ENCODE measurements at places on chromosomes 7 and 10.
A peak's percentile ranks its signal among the peaks of the same experiment; 100 is the strongest.

- DNase-seq = no peak
Observed at GRCh38 chr7:102040569-102040968, 223.1 kb downstream of the CUX1 start.

- DNase-seq = no peak
Observed at GRCh38 chr10:36188461-36188860, 546.4 kb upstream of the FZD8 start.

DNA sequence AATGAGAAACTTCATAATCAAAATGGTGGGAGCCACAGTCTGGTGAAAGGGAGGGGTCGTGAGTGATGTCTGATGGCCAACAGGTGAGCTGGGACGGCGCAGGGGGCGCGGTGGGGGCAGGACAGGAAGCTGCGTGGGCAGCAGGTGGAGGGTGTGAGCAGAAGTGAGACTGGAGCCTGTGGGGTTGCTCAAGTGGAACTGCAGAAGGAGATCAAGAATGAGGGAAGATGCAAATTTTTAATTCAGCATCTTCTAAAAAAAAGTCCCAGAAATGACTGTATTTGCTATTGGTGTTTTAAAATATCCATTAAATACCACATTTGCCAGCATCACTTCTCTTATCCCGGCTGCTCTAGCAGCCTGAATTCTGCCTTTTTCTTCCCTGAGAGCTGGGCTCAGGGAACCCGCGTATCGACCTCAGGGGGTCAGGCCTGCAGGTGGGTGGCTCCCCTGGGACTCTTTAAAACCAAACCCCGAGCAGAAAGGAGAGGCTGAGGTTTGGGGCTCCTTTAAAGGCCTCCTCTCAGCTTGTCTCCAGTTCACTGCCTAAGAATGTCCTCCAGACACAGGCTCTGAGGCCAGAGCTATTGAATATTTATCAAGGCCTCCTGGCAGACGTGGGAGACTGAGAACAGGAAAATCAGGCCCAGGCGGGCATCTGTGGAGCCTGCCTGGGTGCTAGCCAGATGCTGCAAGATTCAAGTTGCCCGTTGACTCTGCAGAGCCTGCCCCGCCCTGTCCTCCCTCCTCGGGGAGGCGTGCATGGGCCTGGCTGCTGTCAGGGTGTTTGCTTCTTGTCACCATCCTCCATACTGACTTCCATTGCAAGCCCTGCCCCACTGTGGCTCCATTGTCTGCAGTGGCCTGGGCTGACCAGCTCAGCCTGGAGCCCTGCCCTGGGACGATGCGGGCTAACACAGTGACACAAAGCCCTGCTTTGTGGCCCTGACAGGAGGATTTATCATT is 53.9 kb downstream of the SYPL1 start:
- peak; percentile 55 for DNase-seq

DNA sequence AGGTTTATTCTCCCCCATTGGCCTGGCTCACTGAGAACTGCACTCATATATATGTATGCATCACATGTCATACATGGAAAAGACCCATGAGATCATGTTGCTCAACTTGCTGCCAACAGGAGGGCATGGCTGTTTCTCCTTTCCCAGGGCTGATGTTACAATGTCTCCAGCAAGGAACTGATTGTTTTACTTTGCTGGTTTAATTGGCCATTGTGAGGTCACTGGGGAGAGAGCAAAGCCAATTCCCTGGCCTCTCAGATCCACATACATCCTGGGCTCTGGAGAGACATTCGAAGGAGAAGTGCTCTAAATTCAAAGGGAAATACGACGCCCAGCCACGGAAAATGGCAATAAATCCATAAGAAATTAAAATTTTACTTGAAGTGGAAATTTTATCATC is 287.8 kb downstream of the WDR11 start:
- no peak for DNase-seq

DNA sequence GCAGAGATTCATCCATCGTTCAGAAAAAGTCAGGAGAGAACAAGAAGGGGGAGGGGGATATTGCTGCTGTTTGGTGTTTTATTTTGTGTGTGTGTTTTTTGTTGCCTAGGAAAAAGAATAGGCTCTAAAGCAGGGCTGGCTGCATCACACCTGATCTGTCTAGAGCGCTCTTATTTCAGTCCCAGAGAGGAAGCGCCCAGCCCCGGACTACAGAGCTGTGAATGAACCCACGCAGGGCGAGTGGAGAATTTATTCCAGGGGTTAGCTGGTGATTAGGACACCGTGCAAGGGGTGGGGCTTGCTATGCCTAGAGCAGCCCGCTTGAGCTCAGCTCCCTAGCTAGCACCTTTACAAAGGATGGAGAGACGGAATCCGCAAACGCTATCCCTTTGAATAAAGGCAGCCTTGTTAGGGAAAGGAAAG is 621 bp upstream of the FAM13C start:
- DNase-seq = no peak

- peak; percentile 15 for DNase-seq
Observed at GRCh38 chr10:96414303-96414702, 55.5 kb upstream of the OPALIN start.

- DNase-seq = no peak
Observed at GRCh38 chr7:107049971-107050532, 5.5 kb downstream of the PRKAR2B start.

- DNase-seq = no peak
Observed at GRCh38 chr7:76395965-76396726, 13.4 kb downstream of the SSC4D start.

GRCh38 chr10:26169466-26169865 is 47.1 kb upstream of the GAD2 start:
- DNase-seq = no peak

- no peak for DNase-seq
Observed at GRCh38 chr7:106731646-106732444, 70.9 kb upstream of the CCDC71L start.

GRCh38 chr7:77330169-77330882 is 85.8 kb downstream of the GSAP start:
- no peak for DNase-seq

DNA sequence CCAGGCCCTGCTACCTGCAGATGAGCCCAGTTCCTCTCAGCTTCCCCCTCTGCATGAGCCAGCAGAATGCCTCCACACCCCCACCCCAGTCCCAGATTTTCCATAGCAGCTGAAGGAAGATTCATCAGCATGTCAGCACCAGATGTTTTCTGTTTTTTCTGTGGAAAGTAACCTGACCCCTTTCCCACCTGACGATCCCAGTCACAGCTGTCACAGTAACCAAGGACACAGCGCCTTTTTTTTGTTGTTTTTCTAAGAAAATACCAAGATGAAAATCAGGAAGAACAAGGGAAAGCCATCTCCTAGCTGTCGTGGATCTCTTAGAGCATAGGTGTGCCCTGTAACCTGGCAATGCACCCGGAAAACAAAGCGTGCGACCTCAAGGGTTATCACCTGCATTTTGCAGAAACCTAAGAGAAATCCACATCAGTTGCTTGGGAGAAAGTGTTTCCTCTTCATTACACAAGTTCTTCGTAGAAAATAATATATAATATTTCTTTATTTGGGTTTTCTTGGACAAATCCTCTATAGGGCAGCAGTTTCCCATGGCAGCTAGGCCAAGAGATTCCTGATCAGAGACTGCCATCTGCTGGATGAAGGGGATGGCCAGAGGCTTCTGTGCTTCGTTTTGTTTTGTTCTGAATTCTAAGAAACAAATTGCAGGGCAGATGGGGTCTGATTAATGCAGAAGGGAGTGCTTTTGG is 401.9 kb downstream of the TNS3 start:
- no peak for DNase-seq

DNA sequence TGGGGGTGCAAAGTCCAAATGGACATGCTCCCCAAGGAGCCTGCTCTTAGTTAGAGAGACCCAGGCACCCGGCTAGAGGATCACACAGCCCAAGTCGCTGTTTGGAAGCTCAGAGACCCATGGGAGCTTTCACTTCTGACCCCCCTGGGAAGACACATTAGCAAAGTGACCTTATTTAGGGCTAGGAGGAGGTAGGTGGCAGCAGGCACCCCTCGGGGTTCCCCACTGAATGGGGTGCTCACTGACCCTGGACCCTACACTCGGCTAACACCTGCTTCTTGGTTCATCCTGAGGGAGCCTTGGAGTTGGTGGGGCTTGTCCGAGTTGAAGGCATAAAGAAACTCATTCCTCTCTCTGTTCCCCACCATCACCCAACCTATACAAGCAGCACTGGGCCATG is 27.1 kb upstream of the HABP2 start:
- peak; percentile 19 for DNase-seq

DNA sequence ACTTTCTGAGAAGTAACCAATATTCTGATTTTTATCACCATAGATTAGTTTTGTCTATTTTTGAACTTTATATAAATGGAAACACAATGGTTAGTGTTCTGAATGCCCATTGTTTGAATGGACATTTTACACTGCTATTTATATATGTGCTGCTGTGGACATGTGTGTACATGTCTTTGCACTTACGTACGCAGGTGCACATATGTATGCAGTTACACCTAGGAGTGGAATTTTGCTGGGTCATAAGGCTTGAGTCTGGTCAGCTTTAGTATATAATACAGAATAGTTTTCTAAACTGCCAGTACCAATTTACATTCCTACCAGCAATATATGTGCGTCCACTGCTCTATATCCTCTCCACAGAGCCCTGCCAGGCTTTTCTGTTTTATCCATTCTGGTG is 24.5 kb upstream of the ZEB1 start:
- DNase-seq = no peak

DNA sequence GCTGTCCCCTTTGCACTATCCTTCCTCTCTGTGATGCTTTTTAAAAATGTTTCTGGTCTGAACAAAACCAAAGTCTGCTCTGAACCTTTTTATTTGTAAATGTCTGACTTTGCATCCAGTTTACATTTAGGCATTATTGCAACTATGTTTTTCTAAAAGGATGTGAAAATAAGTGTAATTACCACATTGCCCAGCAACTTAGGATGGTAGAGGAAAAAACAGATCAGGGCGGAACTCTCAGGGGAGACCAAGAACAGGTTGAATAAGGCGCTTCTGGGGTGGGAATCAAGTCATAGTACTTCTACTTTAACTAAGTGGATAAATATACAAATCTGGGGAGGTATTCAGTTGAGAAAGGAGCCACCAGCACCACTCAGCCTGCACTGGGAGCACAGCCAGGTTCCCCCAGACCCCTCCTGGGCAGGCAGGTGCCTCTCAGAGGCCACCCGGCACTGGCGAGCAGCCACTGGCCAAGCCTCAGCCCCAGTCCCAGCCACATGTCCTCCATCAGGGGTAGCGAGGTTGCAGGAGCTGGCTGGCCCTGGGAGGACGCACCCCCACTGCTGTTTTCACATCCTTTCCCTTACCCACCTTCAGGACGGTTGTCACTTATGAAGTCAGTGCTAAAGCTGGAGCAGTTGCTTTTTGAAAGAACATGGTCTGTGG is 11.4 kb upstream of the CSGALNACT2 start:
- peak; percentile 50 for DNase-seq

DNA sequence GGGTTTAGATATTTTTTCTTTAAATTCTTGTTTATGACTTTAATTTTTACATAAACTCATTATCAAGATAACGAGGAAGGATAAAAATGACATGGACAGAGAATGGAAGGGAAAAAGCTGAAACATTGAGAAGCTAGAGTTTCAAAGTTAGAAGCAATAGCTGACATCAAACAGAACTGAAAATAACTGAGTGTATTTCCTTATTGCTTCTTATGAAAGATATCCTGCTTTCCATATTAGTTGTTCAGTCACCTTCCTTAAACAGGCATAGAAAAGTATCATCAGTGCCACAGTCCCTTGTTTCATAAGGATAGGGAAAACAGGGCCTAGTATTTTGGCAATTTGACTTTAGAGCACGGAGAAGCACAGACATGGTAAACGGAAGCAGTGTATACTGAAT is 460.5 kb upstream of the GHITM start:
- no peak for DNase-seq

GRCh38 chr7:104795086-104795485 is 218.9 kb upstream of the KMT2E start:
- DNase-seq = no peak

DNA sequence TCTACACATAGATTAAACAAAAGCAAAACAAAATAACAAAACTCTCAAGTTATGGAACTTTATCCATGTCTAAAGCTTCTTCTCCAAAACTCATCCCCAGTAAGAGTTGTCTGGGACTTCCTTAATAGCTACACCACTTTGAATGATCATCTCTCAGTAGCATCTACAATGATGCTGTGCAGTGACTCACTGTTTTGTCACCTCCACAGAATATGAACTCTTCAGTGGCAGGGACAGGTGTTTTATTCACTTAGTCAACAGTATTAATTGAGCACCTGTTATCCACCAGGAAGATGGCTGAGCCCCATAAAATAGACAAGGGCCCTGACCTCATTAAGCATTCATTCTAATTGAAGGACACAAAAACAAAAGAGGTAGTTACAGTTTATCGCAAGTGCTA is 350.7 kb downstream of the ELMO1 start:
- no peak for DNase-seq

DNA sequence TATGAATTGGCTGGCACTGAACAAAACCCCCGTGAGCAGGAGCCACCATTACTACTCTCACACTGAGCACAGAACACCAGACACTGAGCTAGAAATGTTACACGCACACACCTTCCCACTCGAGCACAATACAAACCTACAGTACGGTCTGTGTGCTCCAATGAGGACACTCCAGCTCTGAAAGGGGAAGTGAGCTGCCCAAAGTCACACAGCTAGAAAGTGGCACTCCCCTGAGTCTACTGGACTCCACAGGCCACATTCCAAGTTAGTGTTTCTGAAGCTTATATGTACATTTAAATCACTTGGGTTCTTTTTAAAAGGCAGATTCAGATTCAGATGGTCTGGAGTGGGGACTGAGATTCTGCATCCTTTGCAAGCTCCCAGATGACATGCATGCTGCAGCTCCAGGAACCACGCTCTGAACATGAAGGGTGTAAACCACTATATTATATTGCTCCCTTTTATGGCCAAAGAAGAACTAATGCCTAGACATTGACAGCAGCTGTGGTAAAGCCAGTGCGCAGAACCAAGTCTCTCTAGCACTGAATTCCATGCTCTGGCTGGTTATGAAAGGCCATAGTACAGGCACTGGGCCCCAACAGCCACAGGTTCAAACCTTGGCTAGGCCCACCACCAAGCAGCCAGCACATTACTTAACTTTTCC is 77.1 kb downstream of the FRMPD2 start:
- no peak for DNase-seq

DNA sequence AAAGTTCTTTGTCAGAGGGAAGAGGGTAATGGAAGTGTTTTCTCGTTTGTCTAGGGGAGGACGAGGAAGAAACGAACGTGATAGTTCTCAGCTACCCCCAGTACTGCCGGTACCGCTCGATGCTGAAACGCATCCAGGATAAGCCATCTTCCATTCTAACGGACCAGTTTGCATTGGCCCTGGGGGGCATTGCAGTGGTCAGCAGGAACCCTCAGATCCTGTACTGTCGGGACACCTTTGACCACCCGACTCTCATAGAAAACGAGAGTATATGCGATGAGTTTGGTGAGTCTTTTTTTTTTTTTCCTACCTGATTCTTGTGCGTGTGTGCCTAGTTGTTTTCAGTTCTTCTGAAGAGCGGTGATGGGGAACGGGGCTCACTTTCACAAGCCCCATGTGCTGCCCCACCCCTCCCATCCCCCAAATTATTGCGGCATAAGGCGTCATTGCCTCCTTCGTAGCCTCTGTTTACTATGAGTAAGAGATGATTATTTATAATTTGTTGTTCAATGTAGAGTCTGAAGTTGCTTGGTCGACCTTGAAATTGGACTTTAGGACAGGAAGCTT is 98.6 kb downstream of the ARID5B start:
- DNase-seq = no peak

All from activated CD8-positive, alpha-beta memory T cell treated with anti-CD3 and anti-CD28 coated beads for 24 hours (primary cell).